Activated T-helper 1 cell treated with anti-CD3 and anti-CD28 coated beads, Interleukin-2, amount 50 U/mL, for 16 hours (primary cell): ENCODE measurements at places on chromosomes 2 and 18.

- DNase-seq: no peak
These were observed 36.8 kb downstream of the KCNIP3 start for GRCh38 chr2:95333888-95334338.

DNA sequence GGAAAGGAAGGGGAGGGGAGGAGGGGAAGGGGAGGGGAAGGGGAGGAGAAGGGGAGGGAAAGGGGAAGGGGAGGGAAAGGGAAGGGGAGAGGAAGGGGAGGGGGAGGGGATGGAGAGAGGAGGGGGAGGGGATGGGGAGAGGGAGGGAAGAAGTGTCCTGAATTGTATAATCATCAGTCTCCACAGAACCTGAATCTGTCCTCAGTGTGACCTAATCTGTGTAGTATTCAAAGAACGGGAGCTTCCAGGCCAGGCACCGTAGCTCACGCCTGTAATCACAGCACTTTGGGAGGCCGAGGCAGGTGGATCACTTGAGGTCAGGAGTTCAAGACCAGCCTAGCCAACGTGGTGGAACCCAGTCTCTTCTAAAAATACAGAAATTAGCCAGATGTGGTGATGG, 41.1 kb upstream of the CCDC150 start:
- DNase-seq: no peak

GRCh38 chr18:67386032-67386431, 130.5 kb downstream of the DSEL start:
- no peak for DNase-seq

GRCh38 chr2:96117701-96118588, 1.6 kb upstream of the ADRA2B start:
- DNase-seq: no peak

- DNase-seq: no peak
These were observed 60.2 kb upstream of the ALPP start for GRCh38 chr2:232318169-232318855.

DNA sequence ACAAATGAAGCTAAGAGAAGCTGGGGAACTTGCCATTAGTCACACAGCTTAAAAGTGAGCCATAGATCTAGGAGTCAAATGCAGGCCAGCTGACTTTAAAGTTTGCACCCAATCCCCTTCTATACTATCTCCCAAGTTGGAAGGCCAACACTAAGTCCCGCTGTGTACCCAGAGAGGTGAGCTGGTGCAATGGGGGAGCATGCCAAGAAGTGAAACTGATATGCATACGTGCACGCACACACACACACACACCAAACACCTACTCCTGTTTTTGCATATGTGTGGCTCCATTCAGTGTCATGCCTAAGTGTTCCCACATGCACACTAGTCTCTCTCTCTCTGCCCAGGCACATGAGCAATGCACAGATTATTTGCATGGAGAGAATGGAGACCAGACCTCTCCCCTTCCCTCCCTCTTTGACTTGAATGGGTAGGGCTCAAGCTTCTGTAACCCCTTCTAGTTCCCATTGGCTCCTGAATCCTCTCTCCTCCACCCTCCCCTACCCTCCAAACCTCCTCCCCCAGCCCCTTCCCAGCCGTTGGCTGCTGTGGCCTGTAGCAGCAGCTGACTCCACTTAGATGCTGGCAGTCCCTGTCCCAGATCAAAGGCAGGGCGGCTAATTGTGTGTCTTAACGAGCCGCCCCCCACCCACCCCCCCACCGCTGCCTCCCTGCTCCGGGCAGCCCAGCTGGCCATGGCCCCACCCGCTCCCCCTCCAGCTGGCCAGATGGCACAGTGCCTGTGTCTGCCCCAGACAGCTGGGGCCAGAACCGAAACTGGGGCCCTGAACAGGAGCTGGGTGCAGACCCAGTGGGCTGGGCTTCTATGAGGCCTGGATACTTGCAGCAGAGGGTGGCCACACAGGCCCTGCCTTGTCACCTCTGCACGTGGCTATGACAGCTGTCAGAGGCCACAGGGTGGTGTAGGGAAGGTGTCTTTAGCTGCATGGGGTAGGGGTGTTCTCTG, 5.6 kb downstream of the WNT10A start:
- no peak for DNase-seq

DNA sequence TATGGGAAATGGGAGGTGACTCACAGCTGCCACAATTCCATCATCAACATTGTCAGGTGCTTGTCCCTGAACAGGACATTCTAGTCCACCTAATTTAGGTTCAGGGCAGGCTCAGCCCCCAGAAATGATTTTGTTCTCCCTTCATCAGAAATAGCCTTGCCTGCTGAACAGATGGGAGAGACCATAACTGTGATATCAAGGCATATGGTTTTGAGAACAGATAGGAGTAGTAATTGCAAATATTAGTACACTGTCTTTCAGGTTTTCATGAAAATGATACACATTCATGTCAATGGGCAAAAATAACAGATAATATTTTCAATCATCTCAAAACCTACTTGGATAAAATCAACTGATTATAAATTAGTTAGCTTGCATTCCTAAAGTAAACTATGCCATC, 316.5 kb downstream of the MBD2 start:
- DNase-seq: no peak

DNA sequence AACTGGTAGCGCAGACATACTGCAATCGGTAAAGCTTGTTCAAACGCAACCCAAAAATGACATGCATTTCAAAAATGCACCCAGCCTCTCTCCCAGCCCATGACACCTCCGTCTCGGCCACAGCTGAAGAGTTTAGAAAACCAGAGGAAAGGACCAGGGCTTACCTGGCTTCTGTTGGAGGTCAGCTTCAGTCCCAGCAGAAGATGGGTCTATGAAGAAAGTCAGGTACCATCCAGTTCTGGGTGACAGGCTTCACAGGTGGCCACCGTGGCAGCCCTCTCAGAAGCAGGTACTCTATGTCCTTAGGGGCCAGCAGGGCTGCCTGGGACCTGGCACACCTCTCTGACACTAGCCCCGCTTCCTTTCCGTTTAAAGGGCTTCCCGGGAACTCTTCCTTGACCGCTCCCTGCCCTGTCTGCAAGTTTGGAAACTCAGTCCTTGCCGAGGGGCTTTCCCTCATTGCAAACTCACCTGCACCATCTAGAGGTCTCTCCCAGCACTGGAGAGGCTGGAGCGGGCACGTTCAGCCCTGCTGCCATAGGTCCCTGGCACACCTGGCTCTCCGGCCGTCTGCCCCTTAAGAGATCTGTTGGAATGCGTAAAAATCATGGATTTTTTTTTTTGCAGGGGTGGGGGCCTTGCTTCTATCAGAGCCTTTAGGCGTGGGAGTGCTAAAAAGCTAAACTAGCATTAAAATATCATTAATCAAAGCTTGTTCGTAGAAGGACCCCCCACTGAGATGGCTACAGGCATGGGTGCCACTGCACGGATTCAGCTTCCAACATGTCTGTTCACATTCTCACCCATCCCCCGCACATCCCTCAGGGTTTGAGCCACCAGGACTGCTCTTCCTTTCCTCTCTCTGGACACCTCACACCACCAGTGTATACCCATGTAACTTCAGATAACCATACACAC, at the start of gene EDAR:
TSS of gene EDAR (minus strand) at position 425 of the 918 bp plus-strand sequence. CDS start 58,206 bp downstream, outside the sequence.
- no peak for DNase-seq

GRCh38 chr2:83388804-83389203, 1070.3 kb downstream of the SUCLG1 start:
- no peak for DNase-seq

DNA sequence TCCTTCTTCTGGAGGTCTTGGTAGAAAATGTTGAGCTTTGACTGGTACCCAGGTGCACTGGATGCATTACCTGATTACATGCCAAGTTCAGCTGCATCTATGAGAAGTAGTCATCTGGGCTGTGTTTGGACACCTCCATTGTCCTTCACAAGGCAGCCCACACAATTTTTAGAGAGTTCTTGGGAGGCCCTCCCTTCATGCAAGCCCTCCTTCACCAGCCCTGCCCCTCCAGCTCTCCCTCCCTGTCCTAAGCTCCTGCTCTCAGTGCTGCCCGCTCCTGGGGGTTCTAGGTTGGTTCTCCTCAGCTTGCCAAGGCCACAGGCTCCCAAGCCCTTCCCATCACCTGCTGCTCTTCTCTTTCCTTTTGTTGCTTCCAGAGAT, 148.7 kb downstream of the DYSF start:
- no peak for DNase-seq

DNA sequence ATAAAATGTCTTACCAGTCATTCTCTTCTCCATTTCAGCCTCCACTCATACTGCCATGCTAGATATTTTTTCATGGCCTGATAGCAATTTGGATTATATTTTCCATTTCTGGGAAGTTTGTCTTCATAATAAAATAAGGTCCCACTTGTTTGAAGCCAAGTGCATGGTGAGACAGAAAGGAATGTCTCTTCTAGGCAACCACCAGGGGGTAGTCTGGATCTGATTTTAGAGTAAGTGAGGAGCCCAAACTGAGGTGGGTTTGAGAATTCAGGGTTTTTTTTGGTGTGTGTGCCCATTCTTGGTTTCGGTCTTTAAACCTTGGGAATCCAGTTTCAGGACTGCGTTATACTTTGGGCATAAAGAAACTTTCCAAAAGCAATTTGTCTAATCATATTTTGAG, 315.5 kb downstream of the RPRM start:
- DNase-seq: no peak

DNA sequence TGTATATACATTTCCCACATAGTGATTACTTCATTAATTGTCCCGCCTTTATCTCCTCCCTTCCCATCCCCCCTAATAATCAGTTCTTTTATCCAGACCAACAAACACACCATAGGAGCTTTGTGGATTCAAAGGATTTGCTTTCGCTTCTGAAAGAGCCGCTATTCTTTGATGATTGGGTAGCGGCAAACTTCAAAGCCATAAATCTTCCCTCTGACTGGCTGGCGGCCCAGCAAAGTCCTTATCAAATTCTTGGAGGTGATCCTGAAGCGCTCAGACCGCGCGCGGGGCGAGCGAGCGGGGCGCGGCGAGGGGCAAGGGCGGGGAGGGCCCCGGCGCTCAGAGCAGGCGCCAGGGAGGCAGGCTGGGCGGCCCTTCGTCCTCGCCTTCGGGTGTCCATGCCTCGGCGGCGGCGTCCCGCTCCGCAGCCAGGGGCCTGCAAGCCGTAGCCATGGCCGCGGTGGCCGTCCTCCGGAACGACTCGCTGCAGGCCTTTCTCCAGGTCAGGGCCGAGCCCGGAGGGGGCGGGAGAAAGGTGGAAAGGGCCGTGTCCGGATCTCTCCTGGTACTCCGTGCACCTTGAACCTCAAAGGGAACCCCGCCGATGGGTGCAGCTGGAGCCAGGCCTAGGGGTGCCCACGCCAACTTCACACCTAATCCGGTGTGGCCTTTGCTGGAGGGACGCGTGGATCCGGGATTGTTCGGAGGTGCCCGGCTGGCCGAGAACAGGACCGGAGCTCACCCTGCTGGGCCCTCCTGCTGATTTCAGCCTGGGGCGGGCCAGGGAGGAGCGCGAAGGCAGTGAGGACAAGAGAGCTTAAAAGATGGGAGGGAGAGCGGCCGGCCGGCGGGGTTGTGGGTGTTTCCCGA, at the start of gene SP5:
TSS of gene SP5 (plus strand) at position 276 of the 870 bp plus-strand sequence. CDS start at position 452, 176 bp downstream.
- DNase-seq: no peak

GRCh38 chr2:236177967-236178889, 10.0 kb upstream of the GBX2 start:
- no peak for DNase-seq

GRCh38 chr2:228625481-228625880, 444.0 kb upstream of the SPHKAP start:
- no peak for DNase-seq

- no peak for DNase-seq
These were observed 127.4 kb downstream of the CCDC102B start for GRCh38 chr18:68925268-68925667.
